ENCODE measurements at places on chromosomes 7 and 10. TPM values are rescaled to one million over a fixed set of nuclear protein-coding genes. Genes with fewer than 3 reads are reported as not detected.

- no peak for DNase-seq
Observed at GRCh38 chr7:271266-272107, 18.5 kb upstream of the FOXL3 start.

DNA sequence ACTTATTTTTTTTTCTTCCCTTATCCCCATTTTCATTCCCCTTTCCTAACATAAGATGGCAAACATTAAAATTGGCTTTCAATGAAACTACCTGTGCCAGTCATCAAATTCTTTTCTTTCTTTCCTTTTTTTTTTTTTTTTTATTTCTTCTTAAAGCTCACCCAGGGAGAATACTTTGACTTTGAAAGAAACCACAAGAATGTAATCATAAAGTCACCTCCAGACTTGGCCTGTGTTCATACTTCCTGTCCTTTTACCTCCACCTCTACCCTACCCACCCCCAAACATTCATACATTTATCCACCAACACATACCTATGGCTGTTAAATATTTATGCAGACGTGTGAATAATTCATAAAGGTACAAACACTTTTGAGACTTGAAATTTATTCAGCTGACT, 254.6 kb downstream of the SLC25A13 start:
- no peak for DNase-seq

DNA sequence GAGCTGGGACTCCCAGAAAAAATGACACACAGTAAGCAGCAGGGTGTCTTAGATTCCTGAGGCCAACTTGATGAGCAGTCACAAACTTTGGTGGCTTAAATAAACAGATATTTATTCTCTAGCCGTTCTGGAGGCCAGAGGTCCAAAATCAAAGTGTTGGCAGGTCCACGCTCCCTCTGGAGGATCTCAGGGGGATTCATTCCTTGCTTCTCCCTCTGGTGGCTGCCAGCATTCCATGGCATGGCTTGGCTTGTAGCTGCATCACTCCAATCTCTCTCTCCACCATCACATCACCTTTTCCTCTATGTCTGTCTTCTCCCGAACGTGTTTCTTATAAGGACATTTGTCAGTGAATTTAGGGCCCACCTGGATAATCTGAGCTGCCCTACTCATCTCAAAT, 98.4 kb downstream of the OSBPL3 start:
- no peak for DNase-seq

DNA sequence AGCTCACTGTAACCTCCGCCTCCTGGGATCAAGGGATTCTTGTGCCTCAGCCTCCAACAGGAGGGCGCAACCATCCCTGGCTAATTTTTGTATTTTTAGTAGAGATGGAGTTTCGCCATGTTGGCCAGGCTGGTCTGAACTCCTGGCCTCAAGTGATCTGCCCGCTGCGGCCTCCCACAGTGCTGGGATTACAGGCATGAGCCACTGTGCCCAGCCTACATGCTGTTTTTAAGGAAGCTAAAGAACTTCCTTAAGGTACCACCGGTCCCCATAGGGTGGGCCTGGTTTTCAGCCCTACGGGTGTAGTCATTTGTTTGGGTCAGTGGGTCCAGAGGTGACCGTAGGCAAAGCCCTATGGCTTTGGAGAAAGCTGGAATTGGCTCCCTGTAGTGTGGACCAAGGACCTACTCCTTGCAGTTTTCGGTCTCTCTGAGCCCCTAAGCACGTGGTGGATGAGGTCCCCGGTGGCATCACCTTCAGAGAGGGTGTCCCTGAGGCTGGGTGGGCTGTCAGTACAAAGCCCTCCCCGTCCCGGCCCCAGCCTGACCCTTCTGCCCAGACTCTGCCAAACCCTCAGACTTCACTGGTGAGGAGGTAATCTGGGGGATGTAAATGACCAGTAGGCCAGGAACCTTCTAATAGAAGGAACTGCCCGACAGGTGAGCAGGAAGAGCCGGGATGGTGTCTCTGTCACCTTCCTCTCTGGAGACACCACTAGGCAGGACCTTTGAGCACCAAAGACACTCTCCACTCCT, 30.5 kb downstream of the ANXA11 start:
- no peak for DNase-seq

- DNase-seq: no peak
Observed at GRCh38 chr10:108582888-108583287, 1340.4 kb downstream of the XPNPEP1 start.

GRCh38 chr7:78535655-78536054, 737.1 kb downstream of the PHTF2 start:
- no peak for DNase-seq

GRCh38 chr7:91517201-91517785, 253.1 kb downstream of the FZD1 start:
- DNase-seq: peak; percentile 28

DNA sequence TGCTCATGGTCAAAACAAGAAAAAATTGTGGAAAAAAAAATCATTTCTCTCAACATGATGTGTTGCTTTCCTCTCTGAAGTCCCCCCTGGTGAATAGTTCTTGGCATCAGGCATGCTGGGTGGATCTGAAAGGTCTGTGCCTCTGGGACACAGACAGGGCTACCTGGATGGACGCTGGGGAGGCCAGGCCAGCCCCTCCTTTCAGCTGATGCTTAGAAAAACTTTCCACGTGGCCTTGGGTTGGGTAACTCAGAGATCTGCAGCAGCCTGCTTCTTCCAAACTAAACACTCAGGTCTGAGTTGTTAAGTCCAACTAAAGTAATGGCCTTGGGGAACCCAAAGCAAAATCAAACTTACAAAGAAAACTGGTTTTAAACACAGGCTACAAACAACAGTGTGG, 113.0 kb downstream of the CCDC3 start:
- DNase-seq: no peak

DNA sequence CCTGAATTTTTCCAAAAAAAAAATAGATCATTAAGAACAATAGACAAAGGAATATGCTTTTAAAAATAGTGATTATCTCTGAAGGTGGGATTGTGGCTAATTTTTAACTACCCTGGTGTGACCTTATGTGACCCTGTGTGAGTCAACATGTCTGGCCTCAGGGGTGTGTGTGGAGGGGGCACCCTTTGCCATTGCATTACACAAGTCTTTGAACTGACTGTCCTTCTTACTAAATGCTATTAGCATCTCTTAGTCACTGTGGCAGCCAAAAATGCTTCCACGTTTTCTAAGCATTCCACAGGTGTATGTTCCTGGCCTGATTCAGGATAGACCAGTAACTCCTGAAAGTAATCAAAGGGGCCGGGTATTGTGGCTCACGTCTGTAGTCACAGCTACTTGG, 175.4 kb downstream of the MGMT start:
- peak; percentile 5 for DNase-seq

RBAK gene
- total RNA-seq: 14.6 TPM

TDRD1 gene
- 0.51 TPM for total RNA-seq

CTAGE8 gene
- not detected for total RNA-seq

C10orf67 gene
- not detected for total RNA-seq

OR6V1 gene
- total RNA-seq: not detected

PRSS1 gene
- not detected for total RNA-seq

UCMA gene
- not detected for total RNA-seq

AGAP5 gene
- total RNA-seq: 6.6 TPM

CFAP69 gene
- 2.5 TPM for total RNA-seq

PLPP4 gene
- total RNA-seq: 0.19 TPM

PHYHIPL gene
- not detected for total RNA-seq

TAS2R4 gene
- 0.68 TPM for total RNA-seq

ICA1 gene
- total RNA-seq: not detected

Data from myocyte (in vitro differentiated cells).